ENCODE measurements at places on chromosomes 13 and 19. TPM values are rescaled to one million over a fixed set of nuclear protein-coding genes. Genes with fewer than 3 reads are reported as not detected.

- no peaks in the 10 kb centered on the region for H3K27me3 ChIP-seq
- H3K27ac ChIP-seq, result no peak overlapping the region
- no peak overlapping the region for H3K4me3 ChIP-seq
These were observed 17.1 kb downstream of the GPATCH1 start for GRCh38 chr19:33098055-33098534.

CEACAM1 gene
- 3.6 TPM for total RNA-seq

C19orf47 gene
- 17.7 TPM for total RNA-seq

DNA sequence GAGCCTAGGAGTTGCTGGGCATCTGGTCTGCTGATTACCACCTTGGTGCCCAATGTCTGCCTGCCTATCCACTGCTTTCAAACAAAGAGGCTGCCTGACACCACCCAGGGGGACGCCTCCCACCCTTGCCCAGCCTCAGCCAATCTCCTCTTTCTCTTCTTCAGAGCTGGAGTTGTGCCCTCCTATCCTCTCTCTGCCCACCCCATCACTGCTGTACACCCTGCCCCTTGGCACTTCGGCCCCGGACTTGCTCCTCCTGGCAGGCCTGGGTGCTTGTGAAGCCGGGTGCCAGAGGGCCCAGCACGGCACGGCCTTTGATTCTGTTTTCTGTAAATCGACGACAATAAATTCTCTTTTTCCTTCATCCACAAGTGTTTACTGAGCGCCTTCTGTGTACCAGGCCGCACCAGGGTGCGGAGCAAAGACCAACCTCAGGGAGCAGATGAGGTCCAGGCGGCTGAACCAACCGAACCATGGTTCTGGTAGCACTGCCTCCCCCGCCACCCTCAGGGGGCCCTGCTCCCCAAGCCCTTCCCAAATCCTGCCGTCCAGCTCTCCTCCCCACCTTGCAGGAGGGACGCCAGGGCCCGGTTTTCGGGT, 5.0 kb downstream of the RNF225 start:
- peak overlapping the region; percentile 82 for H3K4me3 ChIP-seq
- H3K27ac ChIP-seq, result no peak overlapping the region
- no peak for DNase-seq
- peaks cover 16% of the 10 kb centered on the region for H3K4me1 ChIP-seq
- peaks cover 2% of the 10 kb centered on the region for H3K27me3 ChIP-seq

DNA sequence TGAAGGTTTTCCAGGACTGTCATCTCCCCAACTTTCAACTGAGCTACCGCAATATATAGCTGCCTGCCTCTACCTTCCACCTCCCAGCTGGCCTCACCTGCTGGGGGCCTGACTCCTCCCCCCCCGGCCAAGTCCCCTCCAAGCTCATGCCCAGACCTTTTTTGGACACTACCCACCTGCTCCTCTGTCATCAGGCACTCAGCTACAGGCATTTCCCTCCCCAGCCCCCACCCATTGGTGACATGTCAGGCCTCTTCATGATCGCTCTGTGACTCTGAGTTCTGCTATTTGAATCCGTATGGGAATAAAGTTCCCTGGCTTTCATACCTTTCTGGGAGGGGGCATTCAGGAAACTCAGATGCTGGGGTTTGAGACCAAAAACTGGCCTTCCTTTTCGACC, 1.8 kb downstream of the PRKACA start:
- H3K27ac ChIP-seq, result no peak overlapping the region
- H3K4me3 ChIP-seq, result peak overlapping the region; percentile 75
- no peak for DNase-seq
- no peaks in the 10 kb centered on the region for H3K27me3 ChIP-seq
- H3K36me3 ChIP-seq, result no peaks in the 10 kb centered on the region
- peaks cover 53% of the 10 kb centered on the region for H3K4me1 ChIP-seq

IGFL2 gene
- not detected for total RNA-seq

SCAF1 gene
- 43.3 TPM for total RNA-seq

CNMD gene
- not detected for total RNA-seq

DNA sequence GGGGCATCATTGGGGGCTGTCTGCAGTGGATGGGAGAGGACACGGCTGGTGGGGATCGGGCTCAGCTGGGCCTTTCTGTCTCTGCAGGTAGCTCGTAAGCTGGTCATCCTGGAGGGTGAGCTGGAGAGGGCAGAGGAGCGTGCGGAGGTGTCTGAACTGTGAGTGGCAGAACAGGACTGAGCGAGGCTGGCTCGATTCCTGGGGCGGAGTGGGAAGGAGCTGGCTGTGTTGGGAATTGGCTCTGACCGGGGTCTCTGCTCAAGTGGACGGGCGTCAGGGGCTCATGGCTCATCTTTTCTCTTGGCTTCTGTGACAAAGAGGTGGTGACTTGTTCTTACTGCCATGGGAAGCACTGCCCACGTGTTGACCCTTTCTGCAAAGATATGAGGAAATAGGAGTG, 11.6 kb downstream of the TPM4 start:
- H3K4me3 ChIP-seq, result no peak overlapping the region
- H3K27ac ChIP-seq, result no peak overlapping the region
- no peak for DNase-seq
- H3K36me3 ChIP-seq, result peaks cover 77% of the 10 kb centered on the region
- H3K4me1 ChIP-seq, result peaks cover 39% of the 10 kb centered on the region

OR10H1 gene
- total RNA-seq, result not detected

DNA sequence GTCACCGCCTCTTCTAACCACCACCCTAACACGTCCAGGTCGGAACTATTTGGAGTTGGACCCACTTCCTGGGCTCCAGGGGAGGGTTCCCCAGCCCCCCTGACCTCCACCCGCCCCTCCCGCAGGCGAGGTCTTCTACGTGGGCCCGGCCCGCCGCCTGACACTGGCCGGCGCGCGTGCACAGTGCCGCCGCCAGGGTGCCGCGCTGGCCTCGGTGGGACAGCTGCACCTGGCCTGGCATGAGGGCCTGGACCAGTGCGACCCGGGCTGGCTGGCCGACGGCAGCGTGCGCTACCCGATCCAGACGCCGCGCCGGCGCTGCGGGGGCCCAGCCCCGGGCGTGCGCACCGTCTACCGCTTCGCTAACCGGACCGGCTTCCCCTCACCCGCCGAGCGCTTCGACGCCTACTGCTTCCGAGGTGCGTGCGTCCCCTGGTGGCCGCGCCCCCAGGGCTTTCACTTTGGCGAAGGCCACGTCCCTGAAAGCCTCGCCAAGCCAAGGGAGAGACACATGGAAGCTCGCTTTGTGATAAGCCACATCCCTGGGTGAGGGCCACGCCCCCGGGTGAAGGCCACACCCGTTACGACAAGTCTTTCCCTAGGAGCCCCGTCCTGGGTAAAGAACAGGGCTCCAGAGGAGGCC, 13.2 kb downstream of the NCAN start:
- H3K36me3 ChIP-seq, result no peaks in the 10 kb centered on the region
- peak overlapping the region; percentile 61 for H3K4me3 ChIP-seq
- H3K27ac ChIP-seq, result no peak overlapping the region
- DNase-seq, result peak; percentile 87

GRCh38 chr19:9945319-9945966, 9.1 kb upstream of the OLFM2 start:
- no peak for DNase-seq
- H3K27ac ChIP-seq, result no peak overlapping the region
- no peaks in the 10 kb centered on the region for H3K4me1 ChIP-seq
- H3K36me3 ChIP-seq, result no peaks in the 10 kb centered on the region

GRCh38 chr13:84730376-84730775, 848.1 kb upstream of the SLITRK1 start:
- H3K27me3 ChIP-seq, result no peaks in the 10 kb centered on the region
- no peak overlapping the region for H3K4me3 ChIP-seq
- no peaks in the 10 kb centered on the region for H3K36me3 ChIP-seq
- H3K4me1 ChIP-seq, result no peaks in the 10 kb centered on the region
- H3K27ac ChIP-seq, result no peak overlapping the region

- peaks cover 9% of the 10 kb centered on the region for H3K4me1 ChIP-seq
- H3K27ac ChIP-seq, result no peak overlapping the region
- no peak for DNase-seq
- H3K27me3 ChIP-seq, result no peaks in the 10 kb centered on the region
- H3K36me3 ChIP-seq, result no peaks in the 10 kb centered on the region
These were observed 40.7 kb upstream of the PNMA8B start for GRCh38 chr19:46536391-46536790.

- no peaks in the 10 kb centered on the region for H3K4me1 ChIP-seq
- H3K4me3 ChIP-seq, result no peak overlapping the region
- peaks cover 18% of the 10 kb centered on the region for H3K36me3 ChIP-seq
- H3K27ac ChIP-seq, result no peak overlapping the region
- H3K27me3 ChIP-seq, result no peaks in the 10 kb centered on the region
- no peak for DNase-seq
These were observed 26.5 kb upstream of the C13orf46 start for GRCh38 chr13:114000151-114001040.

GRCh38 chr13:57631596-57632275, at the start of gene PCDH17:
Gene PCDH17, plus strand, starts transcription at chr13:57631744. Its CDS starts 803 bp downstream, at chr13:57632547.
- peaks cover 14% of the 10 kb centered on the region for H3K36me3 ChIP-seq
- peak; percentile 24 for DNase-seq
- H3K27ac ChIP-seq, result no peak within 1 kb of the TSS
- peaks cover 44% of the 10 kb centered on the region for H3K4me1 ChIP-seq
- peaks cover 70% of the 10 kb centered on the region for H3K27me3 ChIP-seq

CEACAM5 gene
- total RNA-seq, result not detected

GRCh38 chr13:23470790-23471614, 37.5 kb upstream of the SACS start:
- no peak for DNase-seq
- H3K4me1 ChIP-seq, result peaks cover 8% of the 10 kb centered on the region
- H3K27ac ChIP-seq, result no peak overlapping the region
- H3K27me3 ChIP-seq, result peaks cover 5% of the 10 kb centered on the region

DNA sequence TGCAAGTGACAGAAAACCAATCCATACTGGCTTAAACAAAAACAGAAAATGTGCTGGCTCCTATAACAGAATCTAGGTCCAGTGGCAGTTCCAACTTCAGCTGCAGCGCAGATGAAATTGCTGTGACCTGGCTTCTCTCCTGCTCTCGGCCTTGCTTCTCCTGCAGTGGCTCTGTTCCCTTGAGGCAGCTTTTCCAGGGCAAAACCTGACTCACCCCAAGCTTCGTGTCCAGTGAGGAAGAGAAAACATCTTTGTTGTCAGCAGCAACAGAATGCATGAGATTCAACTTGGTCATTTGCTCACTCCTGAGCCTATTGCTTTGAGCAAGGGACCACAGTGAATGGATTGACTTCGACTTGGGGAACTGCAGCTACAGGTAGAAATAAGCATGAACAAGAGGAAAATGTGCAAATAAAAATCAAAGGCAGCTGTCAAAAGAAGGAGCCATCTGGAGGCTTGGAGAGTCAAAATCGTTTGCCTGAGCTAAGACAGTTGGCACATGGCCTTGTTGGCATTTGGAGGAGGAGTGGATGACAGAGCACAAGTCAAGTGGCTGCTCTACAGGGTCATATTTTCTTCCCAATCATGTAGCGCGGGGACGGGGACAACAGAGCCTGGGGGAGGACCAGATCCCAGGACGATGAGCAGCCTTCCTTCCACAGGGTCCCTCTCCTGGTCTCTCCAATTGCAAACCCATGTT, 523.4 kb downstream of the FGF9 start:
- H3K36me3 ChIP-seq, result no peaks in the 10 kb centered on the region
- DNase-seq, result no peak
- H3K4me3 ChIP-seq, result no peak overlapping the region
- H3K27me3 ChIP-seq, result no peaks in the 10 kb centered on the region
- H3K4me1 ChIP-seq, result no peaks in the 10 kb centered on the region

DNA sequence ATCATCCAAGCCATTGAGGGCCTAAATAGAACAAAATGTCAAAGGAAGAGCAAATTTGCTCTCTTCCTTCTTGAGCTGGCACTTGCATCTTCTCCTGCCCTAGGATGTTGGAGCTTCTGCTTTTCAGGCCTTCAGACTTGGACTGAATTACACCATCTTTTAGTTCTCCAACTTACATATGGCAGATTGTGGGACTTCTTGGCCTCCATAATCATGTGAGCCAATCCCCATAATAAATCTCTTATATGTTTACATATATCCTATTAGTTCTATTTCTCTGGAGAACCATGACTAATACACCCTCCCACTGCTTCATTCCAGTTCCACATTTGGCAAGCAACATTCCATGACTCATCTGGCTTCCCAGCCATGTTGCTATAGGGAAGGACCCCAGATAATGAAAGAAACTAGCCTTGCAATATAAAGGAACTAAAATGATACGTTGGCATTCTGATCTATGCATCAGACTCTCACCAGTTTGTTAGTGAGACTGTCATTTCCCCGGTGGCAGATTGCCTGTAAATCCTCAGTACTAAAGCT, 11.0 kb upstream of the ACOD1 start:
- no peaks in the 10 kb centered on the region for H3K36me3 ChIP-seq
- H3K4me3 ChIP-seq, result no peak overlapping the region
- DNase-seq, result no peak
- H3K27ac ChIP-seq, result no peak overlapping the region

- DNase-seq, result no peak
- no peak overlapping the region for H3K27ac ChIP-seq
- H3K36me3 ChIP-seq, result peaks cover 59% of the 10 kb centered on the region
- peaks cover 67% of the 10 kb centered on the region for H3K4me1 ChIP-seq
- no peak overlapping the region for H3K4me3 ChIP-seq
- H3K27me3 ChIP-seq, result no peaks in the 10 kb centered on the region
These were observed 26.0 kb upstream of the GARRE1 start for GRCh38 chr19:34228347-34228746.

DNA sequence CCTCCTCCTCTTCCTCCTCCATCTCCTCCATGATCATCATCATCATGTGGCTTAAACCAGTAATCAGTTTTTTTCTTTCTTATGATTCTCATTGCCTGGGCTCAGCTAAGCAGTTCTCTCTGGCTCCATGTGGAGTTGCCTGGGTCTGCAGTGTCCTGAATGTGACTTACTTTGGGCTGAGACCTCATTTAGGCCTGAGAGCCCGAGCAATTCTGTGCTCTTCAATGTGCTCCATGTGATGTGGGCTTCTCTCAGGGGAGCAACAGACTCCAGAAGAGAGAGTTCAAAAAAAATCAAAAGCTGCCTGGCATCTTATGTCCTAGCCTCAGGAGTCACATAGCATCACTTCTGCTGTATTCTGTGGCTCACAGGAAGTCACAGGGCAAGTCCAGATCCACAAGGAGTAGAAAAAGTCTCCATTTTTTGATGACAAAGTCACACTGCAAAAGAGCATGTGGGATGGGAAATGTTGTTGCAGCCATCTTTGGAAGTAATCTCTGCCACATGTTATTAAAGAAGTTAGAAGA, 128.7 kb downstream of the MAB21L1 start:
- H3K27ac ChIP-seq, result no peak overlapping the region
- no peak for DNase-seq
- H3K27me3 ChIP-seq, result no peaks in the 10 kb centered on the region

DNA sequence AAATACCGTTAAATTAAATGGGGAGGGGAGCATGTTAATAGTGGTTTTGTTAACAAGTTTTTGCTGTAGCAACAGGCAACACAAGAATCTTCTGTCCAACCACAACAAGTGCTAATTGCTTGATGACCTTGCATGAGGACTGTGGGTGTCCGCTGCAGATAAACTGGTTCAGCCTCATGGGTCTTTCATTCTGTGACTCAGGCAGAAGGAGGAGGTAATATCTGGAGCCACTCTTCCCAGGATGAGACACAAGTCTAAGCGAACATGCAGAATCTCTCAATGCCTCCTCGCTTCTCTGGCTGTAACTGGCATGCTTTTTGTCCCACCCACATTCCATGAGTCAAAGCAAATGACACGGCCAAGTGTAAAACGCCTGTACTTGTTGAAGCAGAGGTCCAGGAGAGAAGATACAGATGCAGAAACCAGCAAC, 56.6 kb upstream of the MYO16 start:
- DNase-seq, result no peak
- H3K4me3 ChIP-seq, result no peak overlapping the region
- H3K27ac ChIP-seq, result no peak overlapping the region
